ENCODE measurements at places on chromosomes 6 and 20. TPM values are rescaled to one million over a fixed set of nuclear protein-coding genes. Genes with fewer than 3 reads are reported as not detected.

Gene DOK5
- polyA plus RNA-seq, result 2.1 TPM

- DNase-seq, result no peak
Measured at GRCh38 chr6:14021449-14021848, 96.1 kb upstream of the CD83 start.

DNA sequence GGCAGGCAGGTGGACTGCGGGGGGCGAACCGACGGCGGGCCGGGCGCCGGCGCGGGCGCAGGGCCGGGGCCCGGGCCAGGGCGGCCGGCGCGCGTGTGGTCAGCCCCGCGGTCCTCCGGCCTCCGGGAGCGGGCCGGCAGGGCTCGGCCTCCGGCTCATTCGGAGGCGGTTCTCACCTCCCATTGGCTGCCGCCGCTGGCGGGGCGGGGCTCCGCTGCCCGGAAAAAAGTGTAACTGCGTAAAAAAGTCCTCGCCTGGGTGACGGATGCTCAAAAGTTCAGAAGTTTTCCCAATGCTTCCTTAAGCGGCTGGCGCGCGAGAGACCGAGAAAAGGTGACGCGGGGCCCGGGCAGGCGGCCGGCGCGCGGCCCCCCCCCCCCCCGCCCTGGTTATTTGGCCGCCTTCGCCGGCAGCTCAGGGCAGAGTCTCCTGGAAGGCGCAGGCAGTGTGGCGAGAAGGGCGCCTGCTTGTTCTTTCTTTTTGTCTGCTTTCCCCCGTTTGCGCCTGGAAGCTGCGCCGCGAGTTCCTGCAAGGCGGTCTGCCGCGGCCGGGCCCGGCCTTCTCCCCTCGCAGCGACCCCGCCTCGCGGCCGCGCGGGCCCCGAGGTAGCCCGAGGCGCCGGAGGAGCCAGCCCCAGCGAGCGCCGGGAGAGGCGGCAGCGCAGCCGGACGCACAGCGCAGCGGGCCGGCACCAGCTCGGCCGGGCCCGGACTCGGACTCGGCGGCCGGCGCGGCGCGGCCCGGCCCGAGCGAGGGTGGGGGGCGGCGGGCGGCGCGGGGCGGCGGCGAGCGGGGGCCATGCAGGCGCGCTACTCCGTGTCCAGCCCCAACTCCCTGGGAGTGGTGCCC is at the start of gene FOXC1:
Gene FOXC1, plus strand, starts transcription at position 268 of the 849 bp plus-strand sequence. Its CDS starts 531 bp downstream, at position 799.
- peak; percentile 67 for DNase-seq

GRCh38 chr6:30828027-30828962 is 56.0 kb upstream of the DDR1 start:
- DNase-seq, result peak; percentile 84

DNA sequence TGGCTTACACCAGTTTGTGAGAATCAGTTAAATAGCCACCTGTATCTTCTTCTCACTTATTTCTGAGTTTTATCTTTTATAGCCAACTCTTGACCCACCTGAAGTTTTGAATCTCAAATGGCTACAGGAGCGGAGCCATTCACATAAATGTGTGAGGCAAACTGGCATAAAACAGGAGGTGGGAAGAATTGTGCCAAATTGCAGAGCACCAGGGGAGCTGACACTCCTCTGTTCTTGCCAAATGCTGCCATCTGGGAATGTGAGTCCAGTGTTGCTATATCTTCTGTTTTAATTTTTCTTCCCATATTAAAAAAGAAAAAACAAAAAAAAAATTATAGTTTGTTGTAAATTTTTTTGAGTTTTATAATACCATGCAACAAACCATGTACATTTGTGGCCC is 17.0 kb upstream of the RNF146 start:
- no peak for DNase-seq

Gene SLC44A4
- polyA plus RNA-seq, result 0.12 TPM

DNA sequence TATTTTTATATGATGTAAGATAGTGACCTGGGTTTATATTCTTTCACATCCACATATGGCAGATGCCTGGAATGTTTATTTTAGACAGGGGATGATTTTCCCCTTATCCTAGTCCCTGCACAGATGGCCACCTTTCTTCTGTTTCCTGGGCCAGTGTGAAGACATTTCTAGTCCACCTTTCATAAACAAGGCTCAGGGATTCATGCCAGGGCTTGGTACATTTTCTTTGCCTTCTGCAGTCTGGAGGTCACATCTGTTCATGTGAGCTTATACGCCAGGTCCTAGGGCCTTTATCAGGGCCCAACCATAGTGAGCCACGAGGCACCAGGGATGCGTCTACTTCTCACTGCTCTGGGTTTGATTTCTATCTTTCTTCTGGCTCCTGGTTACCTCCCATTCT is 38.0 kb upstream of the ERVFRD-1 start:
- DNase-seq, result no peak

GRCh38 chr20:50333812-50334211 is 143.2 kb downstream of the CEBPB start:
- peak; percentile 56 for DNase-seq

Data from AG04450 (cell line).